Activated CD8-positive, alpha-beta memory T cell treated with anti-CD3 and anti-CD28 coated beads for 24 hours (primary cell): ENCODE measurements at places on chromosomes 2 and 18.

GRCh38 chr2:19632403-19632991 is 269.3 kb downstream of the TTC32 start:
- DNase-seq, result no peak

DNA sequence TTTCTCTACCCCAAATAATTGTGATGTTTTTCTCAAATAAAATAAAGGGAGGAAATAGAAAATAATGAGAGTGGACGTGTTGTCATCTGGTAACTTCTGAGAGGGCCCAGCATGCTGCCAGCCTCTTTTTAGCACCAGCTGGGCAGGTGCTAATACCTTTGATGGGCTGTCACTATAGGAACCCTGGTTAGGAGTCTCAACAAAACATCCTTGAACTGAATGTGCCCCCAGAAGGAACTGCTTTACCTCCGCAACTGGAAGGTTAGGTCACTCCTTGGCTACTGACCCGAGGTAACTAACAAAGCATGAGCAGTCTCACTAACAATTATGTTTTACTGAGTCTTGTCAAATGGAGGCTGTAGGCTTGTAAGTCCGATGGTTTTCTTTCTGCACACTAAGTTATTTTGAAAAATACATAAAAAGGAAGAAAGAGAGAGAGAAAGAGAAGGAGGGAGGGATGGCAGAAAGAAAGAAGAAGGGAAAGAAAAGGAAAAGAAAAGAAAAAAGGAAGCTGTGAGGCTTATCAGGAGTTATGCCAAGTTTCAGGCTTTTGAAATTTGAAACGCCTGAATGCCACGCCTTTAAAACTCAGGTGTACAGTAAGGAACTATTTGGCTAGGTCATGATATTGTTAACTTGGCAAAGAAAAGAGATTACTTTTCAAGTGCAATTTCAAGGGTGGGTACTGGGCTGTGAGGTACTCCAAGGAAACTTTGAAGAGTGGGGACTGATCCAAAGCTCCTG is 91.0 kb downstream of the TGIF1 start:
- DNase-seq, result no peak

DNA sequence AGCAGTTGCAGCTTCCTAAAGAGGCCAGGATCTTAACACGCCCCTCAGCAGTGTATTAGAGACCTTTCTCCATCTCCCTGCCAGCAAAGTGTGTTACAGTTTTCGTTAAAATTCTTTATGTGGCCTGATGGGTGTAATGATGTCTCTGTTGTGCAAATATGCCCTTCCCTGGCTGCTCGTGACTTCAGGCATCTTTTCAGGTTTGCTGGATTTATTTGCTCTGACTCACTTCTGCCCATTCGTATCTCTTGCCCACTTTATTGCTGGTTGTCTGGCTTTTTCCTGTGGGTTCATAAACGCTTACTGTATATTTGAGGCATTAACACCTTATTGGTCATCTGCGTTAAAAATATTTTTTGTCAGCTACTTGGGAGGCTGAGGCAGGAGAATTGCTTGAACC is 134.5 kb downstream of the ASB1 start:
- no peak for DNase-seq

GRCh38 chr2:12761104-12761503 is 44.4 kb downstream of the TRIB2 start:
- no peak for DNase-seq

DNA sequence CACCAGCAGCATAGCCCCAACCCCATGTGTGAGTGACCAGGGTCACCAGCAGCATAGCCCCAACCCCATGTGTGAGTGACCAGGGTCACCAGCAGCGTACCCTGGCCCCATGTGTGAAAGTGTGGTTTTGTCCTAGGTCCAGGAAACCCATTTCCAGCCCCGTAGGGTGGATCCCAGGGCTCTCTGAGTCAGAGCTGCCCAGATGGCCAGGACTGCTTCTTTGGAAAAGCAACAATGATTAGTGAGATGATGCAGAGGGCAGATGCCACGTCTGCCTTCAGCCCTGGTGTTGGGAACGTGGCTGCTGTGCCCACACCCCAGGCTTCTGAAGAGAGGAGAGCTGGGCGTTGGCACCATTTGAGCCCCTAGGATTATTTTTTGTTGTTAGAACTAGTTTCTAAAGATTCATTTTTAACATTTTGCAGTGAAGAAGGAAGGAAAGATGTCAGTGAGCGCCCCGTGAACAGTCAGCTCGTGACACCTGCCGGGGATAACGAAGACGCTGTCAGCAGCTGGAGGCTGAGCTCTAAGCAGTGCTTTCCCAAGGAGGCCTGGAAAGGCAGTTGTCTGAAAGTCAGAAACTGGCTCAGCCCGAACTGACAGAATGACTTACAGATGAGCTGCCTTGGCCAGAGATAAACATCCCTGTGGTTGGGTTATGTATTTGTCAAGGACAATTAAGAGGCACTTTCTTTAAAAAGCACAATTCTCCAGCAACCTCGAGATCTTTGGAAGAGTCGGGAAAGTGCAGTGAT is 32.1 kb upstream of the KCNG2 start:
- DNase-seq, result no peak

- no peak for DNase-seq
Observed at GRCh38 chr2:152396051-152396511, 61.1 kb downstream of the FMNL2 start.

DNA sequence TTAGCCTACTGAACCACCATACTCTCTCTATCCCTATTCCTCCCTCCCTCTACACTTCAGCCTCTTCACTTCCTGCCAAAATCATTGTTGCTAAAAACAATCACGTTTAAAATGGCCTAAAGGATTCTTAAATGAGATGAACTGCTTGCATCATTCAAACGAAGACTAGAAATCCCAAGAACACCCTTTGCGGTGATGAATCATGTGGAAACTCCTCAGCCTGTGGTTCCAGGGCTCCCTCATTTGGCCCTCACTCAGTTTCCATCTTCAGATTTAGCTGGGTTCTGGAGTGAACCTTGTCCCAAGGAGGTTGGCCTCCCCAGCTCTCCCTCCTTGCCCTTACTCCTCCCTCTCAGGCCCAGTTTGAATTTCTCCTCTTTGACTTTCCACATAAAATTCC is 125.6 kb upstream of the CDC42EP3 start:
- no peak for DNase-seq

DNA sequence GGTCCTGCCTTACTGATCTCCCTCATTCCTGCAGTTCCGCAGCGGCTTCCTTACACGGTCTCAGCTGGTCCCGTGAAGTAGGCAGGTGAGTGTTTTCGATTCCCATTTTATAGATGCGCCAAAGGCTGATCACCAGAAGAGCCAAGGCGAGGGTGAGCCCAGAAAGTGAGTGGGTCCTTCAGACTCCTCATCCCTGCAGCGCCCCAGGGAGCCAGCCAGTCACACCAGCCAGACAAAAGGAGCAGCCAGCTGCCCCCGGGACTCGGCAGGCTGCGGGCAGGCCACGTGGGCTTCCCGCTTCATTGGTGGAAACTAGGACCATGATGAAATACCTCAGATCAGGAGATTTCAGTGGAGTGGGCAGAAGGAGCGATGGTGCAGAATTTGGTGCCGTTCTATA is 85.9 kb downstream of the SMAD7 start:
- DNase-seq, result no peak

DNA sequence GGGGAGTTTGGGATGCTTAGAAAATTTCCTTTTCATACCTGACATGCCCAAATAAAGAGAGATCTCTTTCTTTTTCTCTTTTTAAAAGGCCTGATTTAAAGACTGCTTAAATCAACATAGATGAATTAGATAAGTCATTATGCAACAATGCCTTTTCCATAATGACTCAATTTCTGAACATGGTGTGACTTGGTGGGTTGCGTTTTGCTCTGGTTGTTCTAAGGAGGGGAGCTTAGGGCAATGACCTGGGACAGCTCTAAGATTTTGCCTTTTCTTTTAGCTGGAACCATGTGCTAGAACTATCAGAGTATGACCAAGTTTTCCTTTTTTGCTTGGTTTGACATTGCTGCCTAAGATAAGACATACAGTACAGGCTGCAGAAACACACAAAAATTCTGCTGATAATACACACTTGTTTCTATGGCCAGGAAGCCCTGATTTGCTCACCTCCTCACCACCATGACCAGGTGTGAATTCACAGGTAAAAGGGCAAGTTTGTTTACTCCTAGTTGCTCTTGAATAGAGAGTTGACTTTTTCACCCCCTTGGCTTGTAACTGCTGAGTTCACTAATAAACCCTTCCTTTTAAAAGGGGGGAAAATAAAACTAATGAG is 58.1 kb upstream of the IL1RL1 start:
- peak; percentile 58 for DNase-seq

- DNase-seq, result no peak
Observed at GRCh38 chr18:9366126-9366714, 31.6 kb downstream of the TWSG1 start.

DNA sequence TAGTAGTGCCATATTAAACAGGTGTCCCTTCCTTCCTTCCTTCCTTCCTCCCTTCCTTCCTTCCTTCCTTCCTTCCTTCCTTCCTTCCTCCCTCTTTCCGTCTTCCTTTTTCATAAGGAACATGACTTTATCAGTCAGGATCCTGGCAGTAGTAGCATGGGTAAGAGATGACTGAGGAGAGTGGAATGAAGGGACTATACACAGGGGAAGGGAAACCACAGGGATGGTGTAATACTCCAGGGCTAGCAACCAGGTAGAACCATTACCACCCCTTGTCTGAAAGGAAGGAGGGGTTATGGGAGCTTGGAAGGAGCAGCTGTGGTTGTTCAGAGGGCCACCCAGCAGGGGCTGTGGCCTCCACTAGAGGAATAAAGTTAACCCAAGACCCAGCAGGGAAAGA is 23.2 kb upstream of the KDM3A start:
- DNase-seq, result no peak

DNA sequence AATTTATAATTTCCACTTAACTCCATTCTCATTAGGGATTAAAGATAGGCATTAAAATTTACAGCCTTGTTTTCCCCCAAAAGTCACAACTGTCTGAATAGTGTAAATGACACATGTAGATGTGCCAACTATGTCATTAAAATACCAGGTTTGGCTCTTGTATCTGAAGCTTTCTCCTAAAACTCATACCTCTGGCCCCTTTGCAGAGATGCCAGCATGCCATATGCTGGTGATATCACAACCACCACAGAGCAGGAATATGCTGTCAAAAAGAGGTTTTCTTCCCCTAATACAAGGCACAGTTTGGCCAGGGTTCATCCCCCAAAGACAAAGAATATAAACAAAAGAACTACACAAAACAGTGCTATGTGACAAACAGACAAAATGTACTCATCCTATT is 65.4 kb downstream of the REV1 start:
- DNase-seq, result no peak
